ENCODE measurements at places on chromosomes 1 and 21. TPM values are rescaled to one million over a fixed set of nuclear protein-coding genes. Genes with fewer than 3 reads are reported as not detected.
A peak's percentile ranks its signal among the peaks of the same experiment; 100 is the strongest.

Gene KRTAP12-2
- total RNA-seq = not detected

Gene DIO1
- not detected for total RNA-seq

DNA sequence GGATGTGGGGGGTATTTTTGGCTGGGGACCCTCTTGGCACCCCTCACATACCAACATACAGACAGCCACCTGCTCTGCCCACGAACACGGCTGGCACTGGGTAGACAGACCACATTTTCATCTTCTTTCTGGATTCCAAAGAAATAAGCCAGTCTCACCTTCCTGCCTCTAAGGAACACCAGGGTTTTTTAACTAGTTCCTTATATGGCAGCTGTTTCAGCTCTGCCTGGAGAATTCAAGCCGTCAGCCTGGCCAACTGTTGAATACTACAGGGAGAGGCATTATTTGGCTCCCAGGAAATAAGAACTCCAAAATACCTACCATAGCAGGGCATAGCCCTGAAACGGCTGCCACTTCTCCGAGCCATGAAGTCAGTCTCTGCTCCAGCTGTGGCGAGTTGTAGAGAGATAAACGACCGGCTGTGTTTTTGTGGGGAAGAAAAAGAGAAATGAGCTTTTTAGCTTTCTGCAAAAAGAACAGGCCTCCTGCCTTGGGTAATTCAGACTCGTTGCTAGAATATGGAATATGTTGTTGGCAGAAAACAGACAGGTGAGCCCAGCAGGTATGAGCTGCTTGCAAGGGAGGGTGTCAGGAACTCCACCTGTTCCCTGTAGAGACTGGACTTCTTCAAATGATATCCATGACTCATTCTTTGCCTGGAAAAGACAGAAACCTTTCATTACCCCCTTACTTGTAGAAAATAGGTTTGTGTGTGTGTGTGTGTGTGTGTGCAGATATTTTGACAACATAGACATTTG is 51.8 kb downstream of the MT1HL1 start:
- DNase-seq = no peak
- no peaks in the 10 kb centered on the region for H3K4me1 ChIP-seq
- peaks cover 19% of the 10 kb centered on the region for H3K27me3 ChIP-seq

DNA sequence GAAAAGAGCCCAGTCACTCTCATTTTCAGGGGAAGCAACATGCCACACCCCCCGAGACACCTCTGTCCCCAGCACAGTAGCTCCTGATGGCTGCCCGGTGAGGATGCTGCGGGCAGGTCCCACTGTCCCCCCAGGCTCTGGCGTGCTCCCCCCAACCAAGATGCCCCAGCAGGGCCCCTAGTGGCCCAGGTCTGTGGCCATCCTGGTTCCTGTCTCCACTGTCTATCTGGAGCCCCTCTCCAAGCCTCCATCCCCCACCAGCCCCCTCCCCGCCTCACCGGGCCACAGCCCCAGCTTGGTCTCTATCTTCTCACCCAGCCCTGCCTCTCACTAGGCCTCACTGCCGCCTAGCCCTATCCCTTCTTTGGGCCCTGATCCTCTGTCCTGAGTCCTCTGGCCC is 61.8 kb downstream of the UBIAD1 start:
- no peaks in the 10 kb centered on the region for H3K4me1 ChIP-seq
- peaks cover 36% of the 10 kb centered on the region for H3K27me3 ChIP-seq
- H3K4me3 ChIP-seq = no peak overlapping the region

DNA sequence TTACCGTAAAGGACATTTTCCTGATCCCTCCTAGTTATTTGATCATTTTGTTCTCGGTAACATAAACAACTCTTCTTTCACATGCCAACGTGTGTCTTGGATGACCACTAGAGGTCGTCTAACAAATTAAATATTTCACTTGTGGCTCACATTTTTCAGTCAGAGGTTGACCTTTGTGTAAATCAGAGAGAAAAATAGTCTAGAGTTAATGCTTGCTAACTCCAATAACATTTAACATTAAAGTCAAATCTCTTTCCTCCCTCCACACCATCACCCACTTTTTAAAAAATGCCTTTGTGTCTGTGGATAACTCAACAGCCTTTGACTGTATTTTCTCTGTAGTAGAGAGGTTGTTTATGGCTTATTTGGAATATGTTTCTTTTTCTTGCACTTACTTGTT is 220.5 kb upstream of the B3GALT2 start:
- H3K27me3 ChIP-seq = no peaks in the 10 kb centered on the region
- H3K27ac ChIP-seq = no peak overlapping the region
- peak; percentile 23 for DNase-seq

DNA sequence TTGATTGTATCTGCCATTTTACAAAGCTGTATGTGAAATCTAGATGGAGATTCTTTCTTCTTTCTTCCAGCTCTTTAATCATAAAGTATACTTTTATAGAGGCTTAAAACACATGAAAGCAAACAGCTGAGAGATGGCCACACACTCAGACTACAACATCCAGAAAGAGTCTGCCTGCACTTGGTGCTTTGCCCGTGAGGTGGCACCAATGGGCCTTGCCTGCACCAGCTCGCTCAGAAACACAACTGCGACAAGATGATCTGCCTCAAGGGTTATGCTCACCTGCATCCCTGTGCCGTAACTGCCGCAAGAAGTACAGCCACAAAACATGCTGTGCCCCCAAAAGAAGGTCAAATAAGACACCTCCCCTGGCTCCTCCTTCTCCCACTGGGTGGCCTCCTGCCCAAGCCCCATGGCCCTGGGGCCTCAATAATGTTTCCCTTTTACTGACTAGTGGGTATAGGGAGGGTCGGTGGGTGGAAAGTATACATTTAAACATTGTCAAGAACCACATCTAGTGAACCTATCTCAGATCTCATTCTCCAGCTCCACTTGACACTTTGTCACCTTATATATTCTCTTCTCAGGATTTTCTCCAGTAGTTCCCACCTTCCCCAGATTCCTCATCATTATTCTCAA is 66.7 kb upstream of the ANGPTL3 start:
- H3K4me3 ChIP-seq = no peak overlapping the region
- peak; percentile 42 for DNase-seq
- H3K36me3 ChIP-seq = no peaks in the 10 kb centered on the region
- H3K27ac ChIP-seq = no peak overlapping the region
- no peaks in the 10 kb centered on the region for H3K27me3 ChIP-seq

Data from K562 (cell line).